Urinary bladder (tissue), 4 donors: ENCODE measurements at places on chromosomes 2 and 18. TPM values are rescaled to one million over a fixed set of nuclear protein-coding genes. Genes with fewer than 3 reads are reported as not detected.
A peak's percentile ranks its signal among the peaks of the same experiment; 100 is the strongest.

GRCh38 chr2:102470168-102470567, 2.9 kb upstream of the SLC9A4 start:
- DNase-seq, result no peak

DNA sequence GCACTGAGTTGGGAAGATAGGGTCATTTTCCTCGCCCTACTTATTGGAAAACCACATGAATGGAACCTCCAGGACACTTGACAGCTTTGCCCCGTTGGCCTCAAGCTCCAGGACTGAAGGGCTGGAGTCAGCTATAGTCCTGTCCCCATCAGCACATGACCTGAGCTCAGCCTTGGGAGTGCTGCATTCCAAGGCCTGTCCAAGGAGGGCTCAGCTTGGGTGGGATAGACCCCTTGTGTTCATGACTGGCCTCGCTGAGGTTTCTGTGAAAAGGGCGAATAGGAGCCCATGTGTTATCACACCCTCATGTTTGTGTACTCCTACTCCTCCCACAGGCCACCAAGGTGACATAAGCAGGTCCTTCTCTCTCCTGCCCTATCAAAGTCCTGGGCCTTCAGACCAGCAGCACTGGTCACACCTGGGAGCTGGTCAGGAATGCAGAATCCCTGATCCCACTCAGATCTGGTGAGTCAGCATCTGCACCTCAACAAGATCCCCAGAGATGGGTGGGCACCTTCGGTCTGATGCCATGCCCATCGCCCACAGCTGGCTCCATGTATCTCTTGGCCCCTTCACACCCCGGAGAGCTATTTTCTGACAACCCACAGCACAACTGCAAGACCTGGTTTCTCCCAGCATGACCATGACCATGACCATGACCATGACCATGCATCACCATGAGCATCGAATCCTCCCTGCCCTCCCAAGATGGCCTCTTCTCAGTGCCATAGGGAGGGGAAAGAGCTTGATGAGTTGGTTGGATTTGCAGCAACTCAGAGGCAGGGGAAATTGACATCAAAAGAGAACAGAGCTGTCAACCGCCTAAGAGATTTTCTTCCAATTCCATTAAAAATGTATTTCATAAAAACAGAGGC, 83.0 kb upstream of the RAB6C start:
- no peak for DNase-seq

- no peak for DNase-seq
Observed at GRCh38 chr18:30814446-30814845, 228.1 kb downstream of the DSC3 start.

DNA sequence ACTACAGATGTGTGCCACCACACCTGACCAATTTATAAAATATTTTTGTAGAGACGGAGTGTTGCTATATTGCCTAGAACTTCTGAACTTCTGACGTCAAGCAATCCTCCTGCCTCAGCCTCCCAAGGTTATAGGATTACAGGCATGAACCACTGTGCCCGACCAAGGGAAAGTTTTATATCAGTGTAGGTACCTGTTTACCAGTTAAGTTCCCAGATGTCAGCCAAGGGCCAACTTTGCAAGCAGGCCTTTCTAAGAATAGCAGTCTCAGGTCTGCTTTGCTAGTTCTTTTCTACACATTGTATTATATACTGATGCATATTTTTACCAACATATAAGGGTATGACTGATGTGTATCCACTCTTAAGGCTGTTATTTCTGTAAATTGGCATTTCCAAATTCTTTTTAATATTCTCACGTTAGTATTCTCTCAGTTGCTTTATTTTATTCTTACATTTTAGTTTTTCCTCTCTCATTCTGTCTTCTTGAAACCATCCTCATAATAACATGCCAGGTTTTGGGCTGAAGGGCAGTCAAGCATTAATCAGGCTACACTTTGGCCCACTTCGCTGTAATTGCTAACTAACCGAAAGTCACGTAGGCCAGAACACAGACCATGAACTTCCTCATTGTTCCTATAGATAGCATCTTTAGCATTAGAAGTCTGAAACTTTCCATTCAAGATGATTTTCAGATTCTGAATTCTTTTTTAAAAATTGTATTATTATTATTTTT, 25.0 kb upstream of the CXXC1 start:
- DNase-seq, result peak; percentile 31

GRCh38 chr2:117859924-117860647, 45.6 kb downstream of the DDX18 start:
- no peak for DNase-seq

GRCh38 chr18:41642756-41643155, 312.3 kb upstream of the PIK3C3 start:
- no peak for DNase-seq

DNA sequence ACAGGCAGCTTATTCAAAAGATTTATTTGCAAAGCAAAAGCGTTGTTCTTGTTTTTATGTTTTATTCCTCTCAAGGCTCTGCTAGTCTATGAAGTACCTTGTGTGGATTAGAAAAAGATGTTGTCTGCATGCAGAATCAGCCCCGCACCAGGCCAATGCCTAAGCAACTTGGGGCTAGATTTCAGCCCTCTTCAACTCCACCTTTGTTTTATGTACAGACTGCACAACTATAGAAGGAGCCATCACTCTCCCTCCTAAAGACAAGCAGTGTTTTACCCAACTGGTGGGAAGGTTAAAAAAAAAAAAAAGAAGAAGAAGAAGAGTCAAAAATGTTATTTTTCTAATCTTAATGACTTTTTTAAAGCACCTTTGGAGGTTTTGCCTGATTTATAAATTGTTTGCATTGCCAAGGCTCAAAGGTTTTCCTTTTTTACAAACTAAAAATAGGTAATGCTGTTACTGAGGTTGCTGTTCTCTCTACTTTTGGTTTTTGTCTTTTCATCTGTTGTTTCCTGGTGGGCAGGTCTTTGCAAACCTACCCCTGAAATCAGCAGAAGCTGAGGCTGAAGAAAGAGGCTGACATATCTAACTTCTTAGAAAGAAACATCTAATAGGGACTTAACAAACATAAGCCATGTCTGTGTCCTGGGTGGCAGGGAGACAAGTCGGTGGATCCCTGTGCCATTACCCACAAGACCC, 164.0 kb downstream of the SLC39A10 start:
- DNase-seq, result no peak

DNA sequence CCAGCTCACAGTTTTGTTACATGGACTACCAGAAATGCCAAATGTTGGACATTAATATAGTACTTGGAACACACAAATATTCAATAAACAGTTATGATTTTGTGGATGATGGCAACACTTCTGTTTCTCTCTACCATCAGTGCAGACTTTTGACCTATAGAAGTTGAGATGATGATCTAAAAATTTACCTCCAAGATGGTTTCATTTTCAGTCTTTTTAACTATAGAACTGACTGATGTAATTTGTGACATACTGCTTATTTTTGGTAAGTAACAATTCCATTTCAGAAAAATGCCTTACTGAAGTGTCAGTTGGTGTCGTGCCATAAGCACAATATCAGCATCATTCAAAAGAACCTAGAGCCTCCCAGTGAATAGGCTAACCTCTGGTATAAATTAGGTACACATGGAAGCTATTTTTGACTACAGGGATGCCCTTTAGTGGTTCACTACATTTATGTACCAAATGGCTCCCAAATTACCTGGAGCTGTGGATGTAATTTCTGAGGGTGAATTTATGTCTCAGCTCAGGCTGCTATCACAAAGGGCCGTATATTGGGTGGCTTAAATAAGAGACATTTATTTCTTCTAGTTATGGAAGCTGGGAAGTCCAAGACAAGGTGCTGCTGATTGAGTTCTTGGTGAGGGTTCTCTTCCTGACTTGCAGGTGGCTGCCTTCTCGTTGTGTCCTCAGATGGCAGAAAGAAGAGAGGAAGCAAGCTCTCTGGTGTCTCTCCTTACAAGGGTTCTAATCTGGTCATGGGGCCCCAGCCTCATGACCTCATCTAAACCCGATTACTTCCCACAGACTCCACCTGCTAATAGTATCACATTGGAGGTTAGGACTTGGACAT, 66.5 kb downstream of the ALPK2 start:
- no peak for DNase-seq

- DNase-seq, result no peak
Observed at GRCh38 chr2:215528555-215528954, 92.7 kb upstream of the FN1 start.

HOXD13 gene
- polyA plus RNA-seq, result 4.1 TPM

MTCL1 gene
- 16.6 TPM for polyA plus RNA-seq

IMPA2 gene
- 111 TPM for polyA plus RNA-seq

HOXD11 gene
- polyA plus RNA-seq, result 3.3 TPM

UBXN4 gene
- polyA plus RNA-seq, result 46.6 TPM

CLASP1 gene
- polyA plus RNA-seq, result 25.4 TPM

TMSB10 gene
- 1,628 TPM for polyA plus RNA-seq

COX5B gene
- polyA plus RNA-seq, result 410 TPM
